ENCODE measurements at places on chromosomes 13 and 19. TPM values are rescaled to one million over a fixed set of nuclear protein-coding genes. Genes with fewer than 3 reads are reported as not detected.
A peak's percentile ranks its signal among the peaks of the same experiment; 100 is the strongest.

- DNase-seq = no peak
- no peaks in the 10 kb centered on the region for H3K36me3 ChIP-seq
- no peak overlapping the region for H3K4me3 ChIP-seq
- H3K27me3 ChIP-seq = no peaks in the 10 kb centered on the region
- H3K4me1 ChIP-seq = peaks cover 11% of the 10 kb centered on the region
Observed at GRCh38 chr13:27401210-27401609, 23.2 kb upstream of the GTF3A start.

DNA sequence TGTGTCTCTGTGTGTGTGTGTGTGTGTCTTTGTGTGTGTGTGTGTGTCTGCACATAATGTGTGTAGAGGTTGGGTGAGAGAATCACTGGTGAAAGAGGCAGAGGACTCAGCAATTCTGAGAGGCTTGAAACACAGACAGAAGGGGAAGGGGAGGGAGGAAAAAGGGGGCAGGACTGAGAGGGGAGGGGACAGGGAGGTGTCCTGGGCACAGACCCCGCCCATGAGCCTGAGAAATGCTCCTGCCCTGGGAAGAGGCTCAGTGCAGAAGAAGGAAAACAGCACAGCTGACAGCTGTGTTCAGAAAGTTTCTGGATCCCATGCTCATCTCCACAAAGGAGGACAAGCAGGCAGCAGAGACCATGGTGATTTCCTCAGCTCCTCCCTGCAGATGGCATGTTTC is 59.1 kb upstream of the CEACAM8 start:
- DNase-seq = no peak
- H3K27me3 ChIP-seq = peaks cover 4% of the 10 kb centered on the region
- H3K36me3 ChIP-seq = no peaks in the 10 kb centered on the region
- no peak overlapping the region for H3K27ac ChIP-seq
- no peak overlapping the region for H3K4me3 ChIP-seq
- no peaks in the 10 kb centered on the region for H3K4me1 ChIP-seq

The MTUS2 gene
- total RNA-seq = not detected

The RFX1 gene
- total RNA-seq = 16.0 TPM

The TRPC4 gene
- total RNA-seq = not detected

- H3K4me3 ChIP-seq = peak overlapping the region; percentile 48
- H3K36me3 ChIP-seq = no peaks in the 10 kb centered on the region
Observed at GRCh38 chr19:2533686-2534422, 57.9 kb downstream of the GADD45B start.

DNA sequence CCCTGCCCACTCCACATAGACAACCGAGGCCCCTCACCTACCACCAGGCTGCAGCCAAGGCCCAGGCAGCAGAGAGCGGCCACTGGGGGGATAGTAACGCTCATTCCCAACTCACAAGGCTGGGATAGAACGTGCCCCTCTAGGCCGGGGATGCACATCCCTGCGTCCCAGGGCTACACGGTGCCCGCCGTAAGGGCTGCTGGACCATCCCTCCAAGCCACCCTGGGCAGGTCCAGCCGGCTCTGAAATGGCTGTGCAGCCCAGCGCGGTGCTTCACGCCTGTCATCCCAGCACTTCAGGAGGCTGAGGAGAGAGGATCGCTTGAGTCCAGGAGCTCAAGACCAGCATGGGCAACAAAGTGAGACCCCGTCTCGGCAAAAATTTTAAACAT is 3.2 kb downstream of the REXO1 start:
- DNase-seq = no peak
- peaks cover 35% of the 10 kb centered on the region for H3K4me1 ChIP-seq
- H3K36me3 ChIP-seq = peaks cover 7% of the 10 kb centered on the region
- H3K27ac ChIP-seq = no peak overlapping the region
- H3K27me3 ChIP-seq = no peaks in the 10 kb centered on the region

DNA sequence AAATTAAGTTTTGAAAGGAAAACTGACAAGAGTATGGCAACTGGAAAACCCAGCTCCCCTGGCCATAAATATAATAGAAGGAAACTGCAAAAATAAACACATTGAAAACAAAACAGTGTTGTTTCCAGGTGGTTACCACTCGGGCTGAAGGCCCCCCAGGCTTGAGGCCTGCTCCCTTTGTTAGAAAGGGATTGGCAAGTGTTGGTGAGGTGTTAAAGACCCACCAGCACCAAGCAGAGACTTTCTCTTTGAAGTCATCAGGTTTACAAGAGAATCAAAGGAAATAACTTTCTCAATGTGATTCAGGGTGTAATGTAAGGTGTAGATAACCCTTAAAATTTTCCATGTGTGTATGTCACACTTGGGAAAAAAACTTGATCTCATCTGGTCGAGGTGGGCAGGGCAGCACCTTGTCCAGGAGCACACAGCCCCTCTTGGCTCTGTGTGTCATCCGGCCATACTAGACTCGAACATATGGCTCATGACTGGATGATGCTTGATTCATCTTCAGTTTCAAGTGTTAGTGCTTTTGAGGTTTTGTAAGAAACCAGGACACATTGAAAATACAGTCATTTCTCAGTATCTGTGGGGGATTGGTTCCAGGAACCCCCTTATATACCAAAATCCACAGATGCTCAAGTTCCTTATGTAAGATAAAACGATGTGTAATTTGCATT is 7.8 kb downstream of the ACTN4 start:
- DNase-seq = peak; percentile 30
- peak overlapping the region; percentile 75 for H3K4me3 ChIP-seq
- no peaks in the 10 kb centered on the region for H3K27me3 ChIP-seq
- peaks cover 71% of the 10 kb centered on the region for H3K4me1 ChIP-seq

- no peak overlapping the region for H3K4me3 ChIP-seq
- H3K36me3 ChIP-seq = peaks cover 14% of the 10 kb centered on the region
- no peak overlapping the region for H3K27ac ChIP-seq
- no peak for DNase-seq
Observed at GRCh38 chr19:18905513-18906236, 9.7 kb upstream of the CERS1 start.

The MCF2L gene
- total RNA-seq = not detected

- peaks cover 7% of the 10 kb centered on the region for H3K4me1 ChIP-seq
- H3K27ac ChIP-seq = no peak overlapping the region
- H3K27me3 ChIP-seq = no peaks in the 10 kb centered on the region
- DNase-seq = no peak
- no peak overlapping the region for H3K4me3 ChIP-seq
Observed at GRCh38 chr19:32201211-32201610, 144.2 kb upstream of the ZNF507 start.

DNA sequence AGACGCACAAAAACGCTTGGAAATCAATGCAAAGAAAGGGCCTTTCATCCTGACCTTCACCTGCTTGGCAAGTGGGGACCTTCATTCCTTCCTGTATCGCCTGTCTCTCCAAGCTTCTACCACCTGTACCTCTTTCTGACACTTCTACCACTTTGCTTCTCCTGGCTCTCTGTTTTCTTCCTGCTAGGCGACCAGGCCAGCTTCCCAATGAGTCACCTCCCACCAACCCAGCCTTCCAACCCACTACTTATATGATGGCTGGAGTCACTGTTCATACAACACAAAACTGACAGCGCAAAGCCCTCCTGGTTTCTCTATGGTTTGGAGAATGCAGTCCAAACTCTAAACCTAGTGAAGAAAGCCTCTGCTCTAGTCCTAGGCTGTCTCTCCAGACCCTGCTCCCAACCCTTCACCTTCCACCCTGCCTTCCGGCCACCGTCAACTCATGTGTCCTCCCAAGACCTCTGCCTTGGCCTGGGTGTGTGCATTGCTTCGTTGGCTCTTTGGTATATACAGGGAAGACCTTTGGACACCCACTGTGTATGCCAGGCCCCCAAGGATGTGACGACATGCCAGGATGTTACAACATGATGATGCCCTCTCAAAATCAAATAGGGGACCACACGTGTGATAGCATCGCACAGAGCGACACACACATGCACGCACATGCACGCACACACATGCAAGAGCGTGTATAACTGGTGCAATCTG is 148.5 kb downstream of the STK24 start:
- no peak overlapping the region for H3K4me3 ChIP-seq
- H3K36me3 ChIP-seq = no peaks in the 10 kb centered on the region
- no peak for DNase-seq
- H3K27ac ChIP-seq = no peak overlapping the region

The PRSS57 gene
- not detected for total RNA-seq

DNA sequence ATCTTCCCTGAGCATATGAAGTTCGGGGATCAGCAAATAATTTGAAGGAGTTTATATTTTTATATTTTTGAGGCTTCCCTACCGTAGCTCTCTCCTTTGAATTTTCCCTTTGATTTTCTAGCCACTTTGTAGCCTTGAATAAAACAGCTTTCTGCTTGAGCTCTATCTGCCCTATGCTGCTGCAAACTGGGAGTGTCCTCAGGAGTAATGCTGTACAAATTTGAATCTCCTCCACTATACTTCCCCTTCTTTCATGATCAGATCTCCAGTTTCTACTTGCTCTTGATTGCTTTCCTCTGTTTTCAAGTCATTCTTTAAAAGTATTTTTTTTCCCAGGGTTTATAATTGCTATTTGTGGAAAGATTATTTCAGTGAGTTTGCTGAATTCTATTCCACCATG is 14.6 kb downstream of the PDS5B start:
- H3K4me3 ChIP-seq = no peak overlapping the region
- H3K27me3 ChIP-seq = peaks cover 1% of the 10 kb centered on the region
- DNase-seq = no peak
- no peak overlapping the region for H3K27ac ChIP-seq
- peaks cover 25% of the 10 kb centered on the region for H3K36me3 ChIP-seq
- peaks cover 23% of the 10 kb centered on the region for H3K4me1 ChIP-seq

GRCh38 chr13:49113526-49114286 is 106.4 kb upstream of the MLNR start:
- peak overlapping the region; percentile 28 for H3K27ac ChIP-seq
- no peak for DNase-seq
- H3K4me1 ChIP-seq = peaks cover 34% of the 10 kb centered on the region
- no peaks in the 10 kb centered on the region for H3K27me3 ChIP-seq
- H3K4me3 ChIP-seq = no peak overlapping the region
- H3K36me3 ChIP-seq = peaks cover 18% of the 10 kb centered on the region

The ZNF579 gene
- 11.7 TPM for total RNA-seq

The ITGBL1 gene
- total RNA-seq = not detected

The CDC34 gene
- 58.2 TPM for total RNA-seq

DNA sequence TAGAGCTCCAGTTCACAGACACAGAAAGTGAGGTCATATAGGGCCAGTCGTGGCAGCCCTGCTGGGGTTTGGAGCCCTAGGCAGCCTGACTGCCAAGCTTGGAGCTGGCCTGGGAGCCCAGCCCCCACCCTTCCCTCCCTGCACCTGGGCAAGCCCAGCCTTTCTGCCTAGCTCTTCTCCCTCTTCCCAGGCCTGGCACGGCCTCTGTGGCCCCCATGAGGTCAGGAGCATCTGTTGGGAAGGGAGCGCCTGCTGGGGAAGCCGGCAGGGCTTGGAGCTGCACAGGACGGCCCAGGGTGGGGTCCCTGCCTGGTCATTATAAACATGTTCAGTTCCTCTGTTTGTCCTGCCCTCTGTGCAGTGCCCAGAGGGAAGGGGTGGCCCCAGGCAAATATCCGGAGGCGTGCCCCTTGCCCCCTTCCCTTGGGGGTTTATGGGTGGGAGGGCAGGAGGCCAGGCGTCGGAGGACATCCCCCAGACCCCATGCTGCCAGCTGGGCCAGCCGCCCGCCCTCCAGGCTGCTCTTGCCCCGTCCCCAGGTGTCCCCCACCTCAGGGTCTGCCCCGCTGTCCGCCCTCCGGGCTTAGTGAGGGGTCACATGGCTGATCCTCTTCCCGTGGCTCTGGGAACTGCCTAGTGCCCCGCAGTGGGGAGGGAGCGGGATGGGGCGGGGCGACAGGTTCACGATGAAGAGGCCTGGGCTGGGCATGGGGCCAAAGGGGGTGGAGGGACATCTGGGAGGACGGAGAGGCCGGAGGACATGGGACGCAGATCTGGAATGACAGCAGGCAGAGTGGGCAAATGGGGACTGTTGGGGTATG is 30.0 kb upstream of the NCCRP1 start:
- DNase-seq = no peak
- H3K27me3 ChIP-seq = no peaks in the 10 kb centered on the region
- H3K36me3 ChIP-seq = no peaks in the 10 kb centered on the region
- H3K4me1 ChIP-seq = peaks cover 5% of the 10 kb centered on the region
